Activated T-cell treated with anti-CD3 and anti-CD28 coated beads, Interleukin-2, amount 50 U/mL, for 72 hours (primary cell): ENCODE measurements at places on chromosomes 1 and 21. TPM values are rescaled to one million over a fixed set of nuclear protein-coding genes. Genes with fewer than 3 reads are reported as not detected.

DNA sequence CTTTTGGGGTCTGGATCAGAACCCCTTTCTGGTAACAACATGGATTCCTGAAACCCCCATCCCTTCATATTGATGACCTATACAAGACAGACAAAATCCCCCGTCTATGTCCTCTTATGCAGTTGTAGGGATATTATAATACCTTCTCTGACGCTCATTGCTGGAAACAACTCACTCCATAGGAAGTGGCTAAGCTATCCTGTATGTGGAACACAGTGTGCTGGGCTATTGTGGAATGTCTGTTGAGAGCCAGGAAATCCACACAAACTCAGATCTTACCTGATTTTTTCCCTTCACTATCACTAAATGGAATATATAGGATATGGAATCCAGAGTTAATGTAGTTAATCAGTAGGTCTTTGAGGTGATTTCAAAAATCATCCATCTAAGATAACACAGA is 17.7 kb upstream of the PIK3R3 start:
- DNase-seq: no peak
- H3K27ac ChIP-seq: no peak overlapping the region

DNA sequence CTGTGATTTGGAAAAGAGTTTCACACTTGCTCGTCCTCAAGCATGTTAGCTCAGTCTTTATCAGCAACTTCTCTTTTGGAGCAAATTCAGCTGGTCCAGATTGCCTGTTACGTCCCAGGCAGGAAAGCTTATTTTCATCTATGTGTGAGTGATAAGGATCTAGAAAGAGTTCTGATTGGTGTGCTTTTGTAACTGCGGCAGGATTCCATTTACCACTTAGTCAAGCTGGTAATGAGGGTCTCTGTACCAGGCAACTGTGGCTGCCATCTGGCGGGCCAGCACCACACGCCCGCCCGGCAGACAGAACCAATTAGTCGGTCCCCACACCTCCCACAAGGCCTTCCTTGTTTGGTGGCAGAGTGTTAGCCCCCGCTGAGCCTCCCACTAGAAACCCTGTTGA is 21.0 kb downstream of the C1orf87 start:
- H3K4me1 ChIP-seq: no peaks in the 10 kb centered on the region
- peaks cover 8% of the 10 kb centered on the region for H3K27me3 ChIP-seq
- no peak for DNase-seq
- H3K4me3 ChIP-seq: no peak overlapping the region
- no peak overlapping the region for H3K27ac ChIP-seq

The LENEP gene
- total RNA-seq: 0.65 TPM

- H3K36me3 ChIP-seq: peaks cover 2% of the 10 kb centered on the region
- H3K4me1 ChIP-seq: no peaks in the 10 kb centered on the region
- H3K27me3 ChIP-seq: no peaks in the 10 kb centered on the region
- no peak overlapping the region for H3K4me3 ChIP-seq
Observed at GRCh38 chr1:143735764-143736461, 235.9 kb downstream of the FAM72C start.

DNA sequence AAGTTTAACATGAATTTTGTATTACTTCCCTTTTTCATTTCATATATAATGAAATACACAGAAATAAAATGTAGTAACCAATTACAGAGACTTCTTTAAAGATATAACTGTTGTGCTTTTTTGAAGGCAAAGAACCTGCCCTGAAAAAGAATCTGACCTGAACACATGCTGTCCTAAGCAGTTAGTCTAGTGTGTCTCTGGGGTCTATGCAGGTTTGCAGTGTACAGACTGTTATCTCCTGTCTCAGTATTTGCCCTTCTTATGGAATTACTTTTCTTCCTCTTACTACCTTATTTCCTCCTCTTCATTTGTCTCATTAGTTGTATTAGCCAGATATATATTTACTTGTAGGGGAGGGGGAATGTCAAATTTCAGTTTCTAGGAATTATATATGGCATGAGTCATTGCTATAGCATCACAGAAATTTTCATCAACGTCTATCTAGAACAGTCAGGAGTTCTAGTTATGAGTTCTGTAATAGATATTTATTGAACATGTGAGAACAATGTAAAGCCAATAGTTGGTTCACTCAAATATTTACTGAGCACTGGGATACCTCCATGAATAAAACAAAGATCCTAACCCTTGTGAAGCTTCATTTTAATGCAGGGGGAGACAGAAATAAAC is 28.4 kb upstream of the PLEKHO1 start:
- no peak for DNase-seq
- H3K36me3 ChIP-seq: peaks cover 4% of the 10 kb centered on the region
- no peaks in the 10 kb centered on the region for H3K27me3 ChIP-seq
- H3K4me1 ChIP-seq: peaks cover 10% of the 10 kb centered on the region

DNA sequence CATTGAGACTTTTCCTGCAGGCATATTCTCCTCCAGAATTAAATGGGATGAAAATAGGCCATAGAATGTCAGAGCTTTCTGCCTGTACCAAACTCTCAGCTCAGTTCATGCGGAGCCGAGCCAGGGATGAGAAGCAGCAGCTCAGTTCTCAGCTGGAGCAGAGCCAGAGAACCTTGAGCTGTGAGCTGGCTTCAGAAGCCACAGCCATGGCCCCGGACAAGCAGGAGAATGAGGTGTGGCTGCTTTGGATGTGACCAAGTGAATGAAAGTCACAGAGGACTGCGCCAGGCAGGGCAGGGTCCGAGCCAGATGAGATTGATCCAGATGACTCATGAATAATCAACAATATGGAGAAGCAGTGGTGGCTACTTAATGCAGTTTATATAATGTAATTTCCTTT is 633.8 kb downstream of the NCAM2 start:
- H3K27ac ChIP-seq: no peak overlapping the region
- H3K27me3 ChIP-seq: no peaks in the 10 kb centered on the region
- DNase-seq: no peak
- H3K4me1 ChIP-seq: no peaks in the 10 kb centered on the region
- no peaks in the 10 kb centered on the region for H3K36me3 ChIP-seq

DNA sequence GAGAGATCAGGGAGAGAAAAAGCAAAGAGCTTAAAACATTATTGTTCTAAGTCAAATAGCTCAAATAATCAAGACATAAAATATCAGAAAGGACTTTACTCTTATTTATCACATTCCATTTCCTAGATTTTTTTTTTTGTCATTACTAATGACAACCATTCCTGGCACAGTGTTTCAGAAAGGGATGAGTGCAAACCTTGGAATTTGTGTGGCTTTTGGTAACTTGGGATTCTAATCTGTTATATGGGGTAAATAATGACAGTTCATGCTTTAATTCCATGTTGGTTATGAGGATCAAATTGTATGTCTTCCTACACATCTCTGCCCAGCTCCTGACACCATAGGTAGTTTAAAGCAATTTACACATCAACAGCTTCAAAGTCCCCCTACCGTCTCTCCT is 358.4 kb upstream of the ADGRL4 start:
- H3K27ac ChIP-seq: no peak overlapping the region
- no peaks in the 10 kb centered on the region for H3K27me3 ChIP-seq
- no peak overlapping the region for H3K4me3 ChIP-seq
- no peaks in the 10 kb centered on the region for H3K36me3 ChIP-seq

- H3K36me3 ChIP-seq: no peaks in the 10 kb centered on the region
- peaks cover 8% of the 10 kb centered on the region for H3K27me3 ChIP-seq
- no peak overlapping the region for H3K4me3 ChIP-seq
- DNase-seq: no peak
- H3K4me1 ChIP-seq: no peaks in the 10 kb centered on the region
- H3K27ac ChIP-seq: no peak overlapping the region
Observed at GRCh38 chr1:221327954-221328353, 413.9 kb downstream of the DUSP10 start.

The APCS gene
- not detected for total RNA-seq

The FLG2 gene
- not detected for total RNA-seq

GRCh38 chr1:192732787-192733186 is 76.1 kb upstream of the RGS2 start:
- H3K36me3 ChIP-seq: no peaks in the 10 kb centered on the region
- no peak overlapping the region for H3K27ac ChIP-seq
- H3K4me3 ChIP-seq: no peak overlapping the region

GRCh38 chr1:110596312-110596711 is 9.8 kb downstream of the KCNA2 start:
- H3K36me3 ChIP-seq: no peaks in the 10 kb centered on the region
- no peak overlapping the region for H3K4me3 ChIP-seq
- H3K27ac ChIP-seq: no peak overlapping the region
- DNase-seq: no peak
- H3K27me3 ChIP-seq: no peaks in the 10 kb centered on the region

The PDPN gene
- not detected for total RNA-seq

DNA sequence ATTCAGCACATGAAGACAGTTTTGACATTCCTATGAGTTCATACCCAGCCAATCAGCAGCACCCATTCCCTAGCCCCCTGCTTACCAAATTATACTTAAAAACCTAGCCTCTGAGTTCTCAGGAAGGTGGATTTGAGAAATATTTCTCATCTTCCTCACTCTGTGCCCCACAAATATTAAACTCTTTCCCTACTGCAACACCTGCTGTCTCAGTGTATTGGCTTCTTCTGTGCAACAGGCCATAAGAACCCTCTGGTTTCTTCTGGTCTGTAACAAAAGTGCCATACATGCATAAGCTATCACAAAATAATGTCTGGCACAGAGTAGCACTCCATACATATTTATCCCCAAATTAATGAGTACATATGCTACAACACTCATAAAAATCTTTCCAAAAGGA is 387.4 kb upstream of the CAMK1G start:
- no peak overlapping the region for H3K4me3 ChIP-seq
- H3K4me1 ChIP-seq: no peaks in the 10 kb centered on the region
- peaks cover 11% of the 10 kb centered on the region for H3K36me3 ChIP-seq
- H3K27ac ChIP-seq: no peak overlapping the region

The UBL4B gene
- total RNA-seq: not detected

GRCh38 chr1:19240673-19241538 is 10.4 kb downstream of the EMC1 start:
- H3K4me3 ChIP-seq: no peak overlapping the region
- no peaks in the 10 kb centered on the region for H3K27me3 ChIP-seq
- no peaks in the 10 kb centered on the region for H3K4me1 ChIP-seq
- peak; percentile 78 for DNase-seq
- H3K27ac ChIP-seq: peak overlapping the region; percentile 85
- peaks cover 2% of the 10 kb centered on the region for H3K36me3 ChIP-seq

The HIPK1 gene
- 75.6 TPM for total RNA-seq

DNA sequence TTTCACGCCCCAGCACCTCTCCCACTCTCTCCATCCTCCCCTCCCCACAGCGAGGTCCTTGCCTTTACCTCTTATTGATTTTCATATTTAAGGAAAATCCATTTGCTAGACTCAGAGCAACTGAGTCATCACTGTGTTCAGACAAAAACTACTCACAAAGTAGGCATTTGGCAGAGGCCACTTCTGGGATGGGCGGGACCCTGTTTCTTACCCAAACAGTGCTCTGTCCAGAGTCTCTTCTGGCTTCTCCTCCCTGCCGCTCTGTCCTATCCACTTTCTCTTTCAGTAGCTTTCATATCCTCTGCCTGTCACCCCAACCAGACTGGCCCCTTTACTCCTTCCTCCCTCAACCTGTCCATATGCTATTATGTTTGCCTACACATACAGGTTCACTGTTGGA is 2.4 kb upstream of the NAV1 start:
- no peaks in the 10 kb centered on the region for H3K36me3 ChIP-seq
- peaks cover 43% of the 10 kb centered on the region for H3K27me3 ChIP-seq
- peaks cover 28% of the 10 kb centered on the region for H3K4me1 ChIP-seq
- H3K27ac ChIP-seq: no peak overlapping the region

The CYP4X1 gene
- total RNA-seq: not detected

The S100A3 gene
- total RNA-seq: not detected

- no peak for DNase-seq
- no peaks in the 10 kb centered on the region for H3K36me3 ChIP-seq
- H3K27ac ChIP-seq: no peak overlapping the region
- H3K4me1 ChIP-seq: no peaks in the 10 kb centered on the region
Observed at GRCh38 chr21:22703521-22703920, 1705.3 kb downstream of the NCAM2 start.

The C1QA gene
- total RNA-seq: not detected

The MCOLN2 gene
- 57.6 TPM for total RNA-seq

- peaks cover 54% of the 10 kb centered on the region for H3K4me1 ChIP-seq
- H3K36me3 ChIP-seq: peaks cover 10% of the 10 kb centered on the region
- H3K4me3 ChIP-seq: peak overlapping the region; percentile 89
- peak; percentile 69 for DNase-seq
- peak overlapping the region; percentile 84 for H3K27ac ChIP-seq
- H3K27me3 ChIP-seq: no peaks in the 10 kb centered on the region
Observed at GRCh38 chr1:1891349-1892078, 627 bp upstream of the GNB1 start.

- no peak overlapping the region for H3K27ac ChIP-seq
- peak overlapping the region; percentile 81 for H3K4me3 ChIP-seq
Observed at GRCh38 chr1:179813626-179814545, 63.7 kb downstream of the TOR1AIP2 start.

DNA sequence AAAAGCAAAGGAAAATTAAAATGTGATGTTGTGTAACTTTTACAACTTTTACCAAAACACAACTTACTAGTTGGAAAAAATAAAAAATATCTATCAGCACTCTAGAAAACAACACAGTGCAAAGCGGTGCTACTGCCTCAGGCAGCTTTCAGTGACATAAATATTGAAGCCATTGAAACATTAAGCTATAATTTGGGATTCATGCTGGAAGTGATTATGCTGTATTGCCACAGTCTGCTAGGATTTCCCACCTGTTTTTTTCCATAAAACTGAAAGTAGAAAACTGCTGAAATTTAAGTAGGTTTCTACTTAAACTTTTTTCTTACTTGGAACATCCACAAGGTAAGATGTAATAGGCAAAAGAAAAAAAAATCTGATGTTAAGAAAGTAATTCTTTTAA is 674.4 kb downstream of the KCNT2 start:
- DNase-seq: no peak
- H3K27me3 ChIP-seq: no peaks in the 10 kb centered on the region
- H3K27ac ChIP-seq: no peak overlapping the region
- H3K4me3 ChIP-seq: no peak overlapping the region

- peaks cover 33% of the 10 kb centered on the region for H3K4me1 ChIP-seq
- no peak overlapping the region for H3K27ac ChIP-seq
- peak overlapping the region; percentile 48 for H3K4me3 ChIP-seq
- H3K27me3 ChIP-seq: no peaks in the 10 kb centered on the region
Observed at GRCh38 chr1:165634154-165634921, 3.3 kb downstream of the MGST3 start.

- no peaks in the 10 kb centered on the region for H3K36me3 ChIP-seq
- H3K4me1 ChIP-seq: no peaks in the 10 kb centered on the region
- DNase-seq: no peak
- no peak overlapping the region for H3K4me3 ChIP-seq
- H3K27ac ChIP-seq: no peak overlapping the region
- H3K27me3 ChIP-seq: peaks cover 8% of the 10 kb centered on the region
Observed at GRCh38 chr1:107244709-107245500, 104.1 kb downstream of the NTNG1 start.

DNA sequence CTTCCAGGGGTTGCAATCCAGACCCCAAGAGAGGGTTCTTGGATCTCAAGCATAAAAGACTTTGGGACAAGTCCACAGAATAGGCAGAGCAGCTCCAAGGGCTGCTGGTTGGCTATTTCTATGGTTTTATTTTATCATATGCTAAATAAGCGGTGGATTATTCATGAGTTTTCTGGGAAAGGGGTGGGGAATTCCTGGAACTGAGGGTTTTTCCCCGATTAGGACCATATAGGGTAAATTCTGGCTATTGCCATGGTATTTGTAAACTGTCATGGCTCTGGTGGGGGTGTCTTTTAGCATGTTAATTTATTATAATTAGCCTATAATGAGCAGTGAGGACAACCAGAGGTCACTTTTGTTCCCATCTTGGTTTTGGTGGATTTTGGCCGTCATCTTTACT is 270.9 kb upstream of the PLXNA2 start:
- no peak for DNase-seq
- H3K27ac ChIP-seq: no peak overlapping the region
- no peak overlapping the region for H3K4me3 ChIP-seq
- no peaks in the 10 kb centered on the region for H3K4me1 ChIP-seq
